Adrenal gland (tissue), 19 donors: ENCODE measurements at places on chromosomes 5 and 9.

DNA sequence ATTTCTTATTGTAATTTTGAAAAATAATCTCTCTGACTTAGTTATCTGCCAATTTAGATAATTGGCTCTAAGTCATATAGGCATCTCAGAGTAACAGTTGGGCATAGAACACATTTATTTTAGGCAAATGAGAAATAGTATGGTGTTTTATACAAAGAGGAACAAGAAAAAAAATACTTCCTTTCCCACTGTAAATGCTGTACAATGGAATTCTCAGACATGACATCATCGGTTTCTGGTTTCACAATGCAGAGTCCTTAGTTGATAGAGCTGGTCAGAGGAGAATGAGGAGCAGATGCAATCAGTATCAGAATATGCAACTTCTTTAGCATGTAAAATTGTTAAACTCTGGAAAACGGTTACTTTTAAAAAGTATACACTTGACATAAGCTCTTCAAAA lies 49.4 kb downstream of the PLK2 start:
- DNase-seq: no peak

DNA sequence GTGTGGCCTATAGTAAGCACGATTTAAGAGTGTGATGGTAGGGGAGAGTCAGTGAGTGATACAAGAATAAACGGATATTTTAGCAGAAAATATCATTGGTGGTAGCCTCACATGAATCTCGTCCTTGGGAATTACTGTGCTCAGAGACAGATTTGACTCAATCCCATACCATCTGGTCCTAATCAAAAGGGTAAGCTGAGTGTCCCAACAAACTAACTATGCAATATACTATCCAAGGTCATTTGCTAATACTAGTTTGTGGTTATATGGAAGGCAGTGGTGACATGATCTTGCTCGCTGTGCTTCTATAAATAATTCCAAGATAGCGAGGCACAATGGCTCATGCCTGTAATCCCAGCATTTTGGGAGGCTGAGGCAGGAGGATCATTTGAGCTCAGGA lies 103.2 kb downstream of the TRPM6 start:
- no peak for DNase-seq

- no peak for DNase-seq
Observed at GRCh38 chr9:129932303-129933151, 97.3 kb downstream of the USP20 start.

GRCh38 chr9:96350866-96351265 lies 32.6 kb downstream of the SLC35D2 start:
- no peak for DNase-seq

DNA sequence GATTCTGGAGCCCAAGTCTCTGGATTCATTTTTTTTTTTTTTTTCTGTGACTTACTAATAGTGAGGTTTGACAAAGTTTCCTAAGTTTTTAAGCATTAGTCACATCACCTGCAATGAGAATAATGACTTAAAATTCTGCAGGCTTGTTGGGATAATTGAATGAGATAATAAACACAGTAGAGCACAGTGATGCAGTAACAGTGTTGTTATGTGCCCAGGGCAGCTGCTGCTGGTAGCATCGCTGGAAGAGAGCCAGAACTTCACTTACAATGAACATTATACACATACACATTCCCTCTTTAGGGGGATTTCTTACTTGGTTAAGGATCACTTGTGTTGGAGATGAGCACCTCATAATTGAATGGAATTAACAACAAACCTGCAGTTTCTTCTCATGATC lies 78.9 kb downstream of the ALDH7A1 start:
- no peak for DNase-seq

DNA sequence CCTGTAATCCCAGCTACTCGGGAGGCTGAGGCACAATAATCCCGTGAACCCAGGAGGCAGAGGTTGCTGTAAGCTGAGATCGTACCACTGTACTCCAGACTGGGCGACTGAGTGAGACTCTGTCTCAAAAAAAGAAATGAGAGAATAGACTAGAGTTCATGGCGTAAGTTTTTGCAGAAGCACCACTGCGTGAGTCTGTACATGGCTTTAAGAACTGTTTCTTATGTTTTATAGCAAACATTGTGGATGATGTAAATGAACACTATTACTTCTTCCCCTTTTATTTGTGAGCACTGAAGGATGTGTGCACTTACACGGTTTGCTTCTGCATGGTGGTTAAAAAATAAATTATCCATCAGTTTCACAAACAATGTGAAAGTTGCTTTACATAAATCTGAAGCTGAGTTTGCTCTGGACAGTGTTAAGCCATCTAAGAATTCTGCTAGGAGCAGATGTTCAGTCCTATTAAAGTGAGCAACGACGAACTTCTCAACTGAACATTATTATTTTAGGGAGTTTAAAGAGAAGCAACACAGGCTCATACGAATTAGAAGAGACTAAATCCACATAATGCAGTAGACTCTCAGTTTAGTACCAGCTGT lies 52.5 kb downstream of the ZFAND5 start:
- DNase-seq: no peak

- no peak for DNase-seq
Observed at GRCh38 chr5:78552729-78553342, 95.7 kb downstream of the LHFPL2 start.

DNA sequence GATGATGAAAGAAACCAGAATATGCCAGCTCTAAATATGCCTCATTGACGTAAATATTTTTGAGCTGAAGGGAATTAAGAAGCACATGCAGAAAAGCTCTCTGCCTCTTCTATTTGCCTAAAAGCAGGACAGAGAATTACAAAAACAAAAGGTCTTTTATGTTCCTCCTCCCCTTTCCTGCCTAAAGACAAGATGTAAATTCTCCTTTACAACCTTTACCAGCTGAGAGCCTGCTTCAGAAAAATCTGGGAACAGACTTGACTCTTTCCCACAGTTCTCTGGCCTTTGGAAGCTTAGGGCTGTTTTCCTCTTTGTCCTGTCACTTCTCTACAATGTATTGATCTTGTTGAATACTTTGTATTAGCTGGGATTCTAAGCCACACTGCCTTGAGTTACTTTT lies 199.7 kb downstream of the TMC1 start:
- no peak for DNase-seq

- no peak for DNase-seq
Observed at GRCh38 chr5:105877592-105877991, 1793.1 kb downstream of the EFNA5 start.

DNA sequence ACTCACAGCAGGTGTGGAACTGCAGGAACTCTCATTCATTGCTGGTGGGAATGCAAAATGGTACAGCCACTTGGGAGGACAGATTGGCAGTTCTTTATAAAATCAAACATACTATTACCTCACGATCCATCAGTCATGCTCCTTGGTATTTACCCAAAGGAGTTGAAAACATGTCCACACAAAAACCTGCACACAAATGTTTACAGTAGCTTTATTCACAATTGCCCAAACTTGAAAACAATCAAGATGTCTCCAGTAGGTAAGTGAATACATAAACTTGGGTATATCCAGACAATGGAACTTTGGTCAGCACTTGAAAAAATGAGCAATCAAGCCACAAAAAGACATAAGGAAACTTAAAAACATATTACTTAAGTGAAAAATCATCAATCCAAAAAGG lies 215.5 kb downstream of the IRX1 start:
- no peak for DNase-seq

- no peak for DNase-seq
Observed at GRCh38 chr5:35095366-35095765, 47.6 kb upstream of the AGXT2 start.

GRCh38 chr5:113965225-113965624 lies 396.6 kb upstream of the KCNN2 start:
- no peak for DNase-seq

DNA sequence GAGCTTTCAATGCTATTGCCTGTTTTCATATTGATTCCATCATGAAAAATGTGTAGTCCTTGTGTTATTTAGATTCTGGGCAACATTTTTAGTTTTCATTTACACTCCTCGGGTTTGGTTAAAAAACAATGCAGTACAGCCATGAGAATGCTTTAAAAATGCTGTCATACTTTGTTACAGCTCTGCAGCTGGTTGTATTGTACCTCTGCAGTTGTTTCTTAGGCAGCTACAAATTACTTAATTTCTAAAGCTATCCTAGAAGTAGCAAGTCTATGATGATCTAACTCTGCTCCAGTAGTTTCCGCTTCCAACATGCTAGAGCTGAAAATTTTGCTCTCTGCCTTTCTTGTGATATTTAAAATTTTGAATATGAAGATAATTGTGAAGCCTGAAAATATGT lies 20.2 kb downstream of the SNX18 start:
- no peak for DNase-seq

- DNase-seq: no peak
Observed at GRCh38 chr9:14908295-14909180, 1.7 kb downstream of the FREM1 start.

DNA sequence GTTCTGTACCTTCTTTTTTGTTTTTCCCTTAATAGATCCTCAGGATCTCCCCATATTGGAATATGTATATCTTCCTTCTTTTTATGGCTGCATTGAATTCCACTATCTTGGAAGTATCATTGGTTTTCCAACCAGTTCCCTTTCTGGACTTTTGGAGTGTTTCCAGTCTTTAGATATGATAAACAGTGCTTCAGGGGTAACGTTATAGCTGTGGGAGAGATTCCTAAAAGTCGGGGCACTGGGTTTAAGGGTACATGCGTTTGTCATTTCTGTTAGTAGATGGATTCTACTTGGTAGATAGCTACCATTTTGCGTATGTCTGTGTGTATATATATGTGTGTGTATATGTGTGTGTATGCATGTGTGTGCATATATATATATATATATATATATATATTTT lies 42.0 kb downstream of the EXOSC2 start:
- DNase-seq: no peak

GRCh38 chr5:34684281-34684979 lies 28.3 kb downstream of the RAI14 start:
- no peak for DNase-seq
